Caco-2 (cell line): ENCODE measurements at places on chromosomes 5 and 9.
A peak's percentile ranks its signal among the peaks of the same experiment; 100 is the strongest.

GRCh38 chr5:141051521-141051866, 320 bp downstream of the PCDHB1 start:
- DNase-seq: no peak

DNA sequence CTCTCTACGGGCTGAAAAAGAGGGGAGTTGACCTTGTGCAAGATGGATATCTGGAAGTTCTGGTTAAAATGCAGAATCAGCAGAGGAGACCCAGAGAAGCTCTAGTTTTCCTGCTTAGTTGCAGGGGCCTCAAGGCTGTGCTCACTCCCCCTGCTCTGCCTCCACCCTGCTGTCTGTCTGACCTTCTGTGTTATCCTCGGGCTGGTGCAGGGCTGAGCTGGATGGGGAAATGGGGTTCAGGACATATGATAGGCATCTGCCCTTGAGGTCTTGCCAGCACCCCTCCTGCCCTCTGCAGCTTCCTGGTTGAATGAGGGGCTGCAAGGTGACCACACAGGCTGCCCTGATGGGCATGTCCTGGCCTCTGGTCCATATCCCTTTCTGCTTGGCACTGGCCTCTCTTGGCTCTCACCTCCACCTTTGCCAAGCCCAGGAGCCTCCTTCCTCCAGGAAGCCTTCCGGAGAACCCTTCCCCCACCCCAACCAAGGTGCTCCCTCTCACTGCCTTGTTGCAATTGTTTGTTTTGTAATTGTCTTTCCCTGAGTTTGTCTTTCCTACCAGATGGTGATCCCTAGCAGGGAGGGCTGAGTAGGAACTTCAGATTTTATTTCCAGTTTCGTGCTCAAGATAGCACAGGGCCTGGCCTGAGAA, 1.3 kb downstream of the TMEM268 start:
- DNase-seq: no peak

- peak; percentile 42 for DNase-seq
Measured at GRCh38 chr9:76905791-76906646, at the start of gene PRUNE2. TSS of gene PRUNE2 (minus strand) at chr9:76906114. CDS start at chr9:76905963, 151 bp downstream.

DNA sequence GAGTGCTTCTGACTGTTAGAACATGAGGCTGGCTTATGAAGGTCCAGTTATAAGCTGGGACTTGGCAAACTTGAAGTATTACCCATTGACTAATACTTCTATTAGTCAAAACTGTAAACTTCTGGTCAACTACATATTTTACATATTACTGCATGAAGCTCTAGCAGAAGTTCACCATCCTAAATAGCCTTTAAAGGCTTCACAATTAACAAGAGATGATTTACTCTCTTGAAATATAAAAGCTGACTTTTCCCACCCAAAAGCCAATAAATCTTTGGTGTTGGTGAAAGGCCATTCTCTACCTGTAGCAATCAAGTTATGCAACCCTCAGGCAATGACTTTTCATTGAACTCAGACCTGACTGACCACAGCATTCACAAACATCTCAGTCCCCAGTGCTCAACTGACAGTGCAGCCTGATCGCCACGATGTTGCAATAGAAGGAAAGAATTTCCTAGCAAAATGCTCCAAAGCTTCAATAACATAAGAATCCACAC, 345.6 kb downstream of the EBF1 start:
- DNase-seq: no peak

- no peak for DNase-seq
Measured at GRCh38 chr5:6755519-6755918, 42.3 kb downstream of the TENT4A start.

DNA sequence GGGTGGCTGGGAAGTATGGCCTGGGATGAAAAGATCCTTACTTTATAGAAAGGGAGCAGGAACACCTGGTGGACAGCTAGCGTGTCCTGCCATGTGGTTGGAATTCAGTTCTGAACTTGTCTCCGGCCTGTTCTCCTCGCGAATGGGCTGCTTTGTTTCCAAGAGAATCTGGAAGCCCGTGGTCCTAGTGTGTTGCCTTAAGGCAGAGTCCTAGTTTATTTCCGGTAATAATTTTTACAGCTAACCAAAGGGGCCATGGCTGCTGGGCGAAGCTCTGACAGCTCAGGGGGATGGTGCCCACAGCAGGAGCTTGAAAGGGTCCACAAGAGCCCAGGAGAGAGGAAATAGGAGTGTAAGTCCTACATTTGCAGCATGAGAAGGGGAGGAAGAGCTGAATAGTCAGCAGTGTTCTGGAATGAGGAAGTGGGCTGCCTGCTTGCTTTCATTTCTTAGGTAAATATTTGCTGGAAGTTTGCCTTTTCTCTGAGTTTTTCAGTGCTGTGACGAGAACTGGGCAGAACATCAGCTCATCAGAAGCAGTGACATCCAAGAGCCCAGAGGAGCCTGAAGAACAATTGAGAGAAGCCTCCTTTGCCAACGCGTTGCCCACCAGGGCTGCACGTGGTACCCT, 13.1 kb upstream of the IGFBPL1 start:
- DNase-seq: peak; percentile 58

DNA sequence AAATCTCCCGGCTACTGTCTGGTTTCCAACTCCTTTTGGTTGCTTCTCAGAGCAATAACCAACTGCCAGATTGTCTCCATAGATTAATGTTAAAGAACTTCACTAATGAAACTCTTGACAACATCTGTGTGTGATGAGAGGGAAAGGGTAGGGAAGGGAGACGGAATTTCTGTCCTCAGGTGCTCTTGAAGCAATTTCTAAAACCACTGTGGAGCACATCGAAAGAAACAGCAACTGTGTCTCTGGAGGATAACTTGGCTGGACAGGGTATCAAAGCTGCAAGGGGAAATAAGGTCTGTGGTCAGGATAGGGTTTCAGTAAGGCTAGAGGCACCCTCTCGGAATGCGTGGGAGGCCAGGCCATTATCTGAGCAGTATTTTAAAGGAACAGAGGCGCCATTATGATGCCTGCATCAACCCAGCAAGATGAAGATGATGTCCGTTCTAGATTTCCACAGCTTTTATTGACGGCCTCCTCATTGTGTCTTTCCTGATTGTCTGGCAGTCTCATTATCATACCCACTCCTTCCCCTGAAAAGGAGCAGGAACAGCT, 76.6 kb downstream of the RORB start:
- no peak for DNase-seq

DNA sequence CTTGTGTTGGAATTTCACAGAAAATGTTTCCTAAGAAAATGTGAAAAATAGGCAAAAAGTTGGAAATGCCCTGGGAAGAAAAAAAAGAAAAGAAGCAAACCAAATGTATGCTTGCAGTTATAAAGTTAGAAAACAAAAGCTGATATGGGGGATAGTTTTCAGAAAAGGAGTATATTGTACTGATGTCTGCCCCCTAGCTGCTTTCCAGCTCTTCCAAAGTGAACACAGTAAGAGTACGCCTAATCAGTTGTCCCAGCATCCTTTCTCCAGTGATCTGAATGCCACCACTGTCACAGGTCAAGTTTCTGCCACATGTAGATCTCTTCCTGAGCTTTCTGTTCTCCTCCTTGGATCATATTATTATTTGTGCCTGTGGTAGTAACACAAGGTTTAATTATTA, 5.8 kb downstream of the TYRP1 start:
- DNase-seq: no peak

DNA sequence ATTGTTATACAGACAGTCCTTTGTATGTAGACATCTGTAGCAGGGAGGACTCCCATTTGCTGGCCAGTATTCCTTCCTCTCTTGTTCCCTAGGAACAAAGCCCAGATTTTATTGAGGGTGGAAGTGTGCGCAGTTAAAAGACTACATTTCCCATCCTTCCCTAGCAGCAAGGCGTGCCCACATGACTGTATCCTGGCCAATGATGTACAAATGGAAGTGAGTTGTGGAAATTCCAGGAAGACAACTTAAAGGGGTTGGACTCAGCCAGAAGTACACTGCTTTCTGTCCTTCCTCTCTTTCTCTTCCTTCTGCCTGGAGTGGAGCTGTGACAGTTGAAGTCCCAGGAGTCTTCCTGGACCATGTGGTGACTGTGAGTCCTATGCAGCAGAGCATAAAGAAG, 89.0 kb downstream of the HRH2 start:
- peak; percentile 8 for DNase-seq

DNA sequence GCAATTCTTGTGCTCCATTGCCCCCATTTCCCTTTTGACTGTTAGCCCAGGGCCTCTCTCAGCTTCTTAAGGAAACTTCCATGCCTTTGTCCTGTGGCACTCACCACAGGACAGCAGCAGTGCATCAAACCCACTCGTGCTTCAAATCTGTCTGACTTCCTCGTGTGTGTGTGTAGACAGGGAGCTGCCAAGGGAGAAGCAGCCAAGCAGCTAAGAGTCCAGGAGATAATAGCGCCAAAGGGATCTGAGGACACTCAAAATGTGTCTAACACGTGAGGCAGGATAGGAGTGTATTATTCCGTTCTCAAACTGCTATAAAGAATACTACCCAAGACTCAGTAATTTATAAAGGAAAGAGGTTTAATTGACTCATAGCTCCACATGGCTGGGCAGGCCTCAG, 44.8 kb downstream of the CDK7 start:
- no peak for DNase-seq

- DNase-seq: no peak
Measured at GRCh38 chr5:137960819-137961218, 71.6 kb downstream of the PKD2L2 start.

GRCh38 chr5:173537228-173537627, 79.2 kb downstream of the BOD1 start:
- DNase-seq: no peak

- no peak for DNase-seq
Measured at GRCh38 chr5:133921979-133922378, 46.4 kb downstream of the C5orf15 start.

- DNase-seq: no peak
Measured at GRCh38 chr5:115440782-115441451, 103.7 kb downstream of the FEM1C start.

DNA sequence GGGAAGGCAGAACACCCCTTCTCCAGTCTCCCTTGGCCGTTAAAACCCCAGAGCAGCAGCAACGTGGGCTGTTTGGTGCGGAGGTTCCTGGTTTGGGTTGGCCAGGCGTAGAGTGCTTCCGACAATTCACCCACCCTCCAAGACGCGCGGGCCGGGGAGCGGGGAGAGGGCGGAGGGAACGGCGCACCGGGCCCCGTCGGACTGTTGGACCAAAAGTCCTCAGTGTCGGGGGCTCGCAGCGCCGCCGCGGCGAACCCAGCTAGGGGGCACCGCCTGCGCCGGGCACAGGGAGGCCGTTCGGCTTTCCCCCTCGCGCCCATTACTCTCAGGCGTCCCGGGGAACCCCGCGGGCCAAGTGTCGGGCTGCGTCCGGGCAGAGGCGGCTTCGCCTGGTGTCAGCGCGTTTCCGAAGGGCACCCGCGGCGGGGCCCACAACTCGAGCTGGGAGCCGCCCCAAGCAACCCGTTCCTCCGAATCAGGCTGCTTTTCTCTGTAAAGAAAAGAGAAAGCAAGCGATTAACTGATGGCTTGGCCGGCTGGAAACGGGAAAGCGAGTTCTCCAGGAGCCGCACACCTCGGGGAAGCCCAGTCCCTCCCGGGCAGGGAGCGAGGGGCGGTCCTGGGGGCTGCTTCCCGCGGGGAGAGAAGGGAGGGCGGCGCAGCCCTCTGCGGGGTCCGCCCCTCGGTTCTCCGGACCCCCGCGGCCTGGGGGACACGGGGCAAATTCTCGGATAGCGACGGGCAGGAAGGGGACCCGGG, 145.5 kb downstream of the ERCC6L2 start:
- peak; percentile 32 for DNase-seq

DNA sequence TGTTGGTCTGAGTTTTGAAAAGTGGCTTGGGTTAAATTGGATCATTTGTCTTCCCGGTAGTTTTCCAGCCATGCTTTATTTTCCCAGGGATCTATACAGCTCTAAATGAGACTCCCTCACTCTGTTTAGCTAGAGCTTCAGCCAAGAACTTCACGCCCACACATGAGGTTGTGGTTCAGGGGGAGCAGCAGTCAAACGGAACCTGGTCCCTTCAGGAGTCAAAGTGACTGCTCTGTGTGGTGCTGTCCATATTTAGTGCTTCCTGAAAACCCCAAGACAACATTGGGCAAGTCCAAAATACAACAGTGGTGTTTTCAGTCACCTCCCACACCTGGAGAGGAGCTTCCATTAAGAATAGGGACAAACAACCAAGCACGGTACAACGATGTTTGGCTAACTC, 90.5 kb downstream of the ANKH start:
- no peak for DNase-seq

GRCh38 chr5:65730910-65731309, 8.9 kb downstream of the NLN start:
- DNase-seq: no peak

- DNase-seq: no peak
Measured at GRCh38 chr5:151151263-151151660, 6.3 kb downstream of the ANXA6 start.

DNA sequence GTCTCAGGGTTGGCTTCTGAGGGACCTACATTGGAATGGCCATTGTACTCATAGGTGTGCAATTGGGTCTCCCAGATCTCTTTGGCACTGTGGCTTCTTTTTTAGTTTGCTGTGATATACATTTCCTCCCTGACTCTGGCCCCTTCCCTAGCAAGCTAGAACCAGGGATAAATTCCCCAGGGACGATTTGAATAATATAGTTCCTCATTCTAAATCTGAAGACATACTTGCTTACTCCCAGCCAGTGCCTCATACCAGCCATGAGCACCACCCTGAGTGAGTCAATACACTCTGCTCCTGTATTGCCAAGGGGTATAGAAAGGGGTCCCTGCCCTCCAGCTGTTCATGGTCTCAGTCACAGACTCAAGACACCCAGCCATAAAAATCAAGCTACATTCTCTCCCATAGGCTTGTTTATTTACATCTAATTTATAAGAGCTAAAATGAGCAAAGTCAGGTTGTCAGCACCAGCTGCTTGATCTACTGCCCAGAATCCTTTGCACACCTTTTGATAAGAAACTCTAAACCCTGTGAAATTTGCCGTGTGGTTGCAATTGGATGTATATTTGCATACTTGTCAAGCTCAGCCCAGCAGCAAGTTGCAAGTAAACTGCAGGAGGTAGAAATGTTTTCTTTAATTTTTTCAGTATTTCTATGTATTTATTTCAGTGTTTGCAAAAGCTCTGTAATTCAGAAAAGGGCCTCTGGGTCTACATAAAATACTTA, 219.9 kb upstream of the IRX1 start:
- DNase-seq: no peak

DNA sequence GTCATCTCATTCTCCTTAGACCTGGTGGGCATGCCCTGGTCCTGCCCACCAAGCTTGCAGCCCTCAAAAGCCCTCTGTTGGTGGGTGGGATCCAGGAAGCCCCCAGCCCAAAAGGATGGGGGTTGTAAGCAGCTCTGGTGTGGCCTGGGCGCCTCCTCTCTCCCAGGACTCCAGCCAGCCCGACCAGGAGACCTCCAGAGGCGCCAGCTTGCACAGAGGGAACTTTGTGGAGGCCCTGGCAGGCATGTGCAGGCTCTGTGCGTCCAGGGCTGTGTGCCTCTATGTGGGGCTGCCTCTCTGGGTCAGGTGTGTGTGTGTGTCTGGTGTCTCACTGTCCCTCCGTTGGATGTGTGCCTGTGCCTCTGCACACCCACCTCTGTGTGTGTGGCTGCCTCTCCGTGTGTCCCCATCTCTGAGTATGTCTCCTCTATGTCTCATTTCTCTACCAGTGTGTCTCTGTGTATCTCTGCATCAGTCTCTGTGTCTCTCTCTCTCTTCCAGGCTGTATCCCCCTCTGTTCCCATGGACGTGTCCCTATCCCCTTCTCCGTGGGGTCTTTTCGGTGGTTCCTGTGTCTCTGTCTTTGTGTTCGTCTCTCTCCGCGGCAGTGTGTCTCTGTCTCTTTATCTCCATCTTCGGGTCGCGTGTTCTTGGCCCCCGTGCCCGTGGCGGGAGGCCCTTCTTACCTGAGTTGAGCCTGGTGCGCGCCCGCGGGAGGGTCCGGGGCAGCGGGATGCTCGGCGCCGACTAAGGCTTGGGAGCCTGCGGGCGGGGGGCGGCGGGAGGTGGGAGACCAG, 501 bp downstream of the ENHO start:
- no peak for DNase-seq

- DNase-seq: peak; percentile 71
Measured at GRCh38 chr5:10233505-10233904, 16.2 kb downstream of the ATPSCKMT start.
